Karpas-422 (cell line): ENCODE measurements at places on chromosomes 12 and 14. TPM values are rescaled to one million over a fixed set of nuclear protein-coding genes. Genes with fewer than 3 reads are reported as not detected.

DNA sequence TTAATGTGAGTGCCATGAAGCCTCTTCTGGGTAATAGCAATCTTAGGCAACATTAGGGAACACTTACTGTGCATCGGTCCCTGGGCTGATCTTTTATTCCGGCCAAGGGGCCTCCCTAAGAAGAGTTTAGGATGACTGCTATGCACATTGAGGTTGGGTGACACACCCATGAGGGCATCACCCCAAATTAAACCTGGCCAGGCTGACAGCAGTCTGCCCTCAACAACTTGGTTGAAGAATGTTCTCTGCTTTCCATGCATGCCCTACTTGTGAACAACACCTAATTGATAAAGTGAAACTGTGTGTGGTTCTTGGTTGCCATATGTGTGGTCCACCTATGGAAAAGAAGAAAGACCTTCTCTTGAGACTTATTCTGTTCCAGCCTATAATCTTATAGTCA lies 1098.0 kb downstream of the BCL11B start:
- DNase-seq, result no peak

DNA sequence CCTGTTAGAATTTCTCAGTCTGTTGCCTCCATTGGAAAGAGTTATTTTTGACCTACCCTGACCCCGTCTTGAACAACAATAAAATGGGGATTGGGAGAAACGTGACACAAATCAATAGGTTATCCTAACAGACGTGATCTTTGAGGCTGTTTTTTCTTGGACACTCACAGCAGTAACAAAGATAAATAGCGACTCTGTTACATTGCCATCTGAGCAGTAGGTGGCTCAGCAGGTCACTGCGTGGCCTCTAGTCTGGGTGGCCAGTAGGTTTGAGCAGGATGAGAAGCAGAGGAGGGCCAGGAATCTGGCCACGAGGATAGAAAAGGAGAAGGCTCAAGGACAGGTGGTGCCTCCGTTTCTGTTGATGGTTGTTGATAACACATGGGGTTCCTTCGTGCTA lies 101.4 kb downstream of the GPATCH2L start:
- no peak for DNase-seq

Gene MOK
- 4.4 and 12.3 TPM in 2 replicates for total RNA-seq

DNA sequence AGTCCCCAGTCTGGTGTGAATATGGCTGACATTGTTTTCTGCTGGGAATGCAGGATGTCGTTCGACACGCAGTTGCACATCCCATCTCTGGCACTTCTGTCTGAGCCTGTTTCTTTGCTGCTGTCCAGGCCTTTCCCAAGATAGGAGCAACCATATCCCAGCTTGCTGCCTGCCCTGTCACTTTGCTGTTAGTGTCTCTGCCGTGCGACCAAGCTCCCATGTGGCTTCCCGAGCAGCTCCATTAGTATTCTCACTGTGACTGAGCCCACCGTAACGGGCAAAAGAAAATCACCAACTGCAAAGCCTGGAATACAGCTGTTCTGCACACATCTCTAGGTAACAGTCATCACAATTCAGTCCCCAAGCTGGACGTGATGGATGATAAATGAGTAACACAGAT lies 66.0 kb upstream of the CPSF6 start:
- DNase-seq, result no peak

DNA sequence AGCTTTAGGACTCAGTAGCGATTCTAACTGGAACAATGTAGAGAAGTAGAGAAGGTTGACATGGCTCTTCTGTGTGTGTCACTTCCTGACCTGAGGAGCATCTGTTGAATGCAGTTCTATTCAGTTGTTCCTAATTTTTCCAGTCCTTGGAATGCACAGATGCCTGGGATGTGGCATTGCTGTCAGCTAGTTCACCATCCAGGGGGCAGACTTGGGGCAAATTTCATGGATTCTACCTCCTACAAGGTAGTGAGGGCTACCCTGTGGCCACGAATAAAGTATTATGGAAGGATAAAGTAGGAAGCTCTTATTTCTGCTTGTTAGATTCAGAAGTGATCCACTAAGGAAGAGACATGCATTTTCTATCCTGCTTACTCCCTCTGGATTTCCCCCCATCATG lies 74.4 kb upstream of the GPATCH2L start:
- no peak for DNase-seq

Gene INHBC
- 0.11 TPM in 1 of 2 replicates, not detected in the other for total RNA-seq

Gene KLRD1
- total RNA-seq, result not detected in 2 replicates

Gene GALNT8
- not detected in 2 replicates for total RNA-seq

DNA sequence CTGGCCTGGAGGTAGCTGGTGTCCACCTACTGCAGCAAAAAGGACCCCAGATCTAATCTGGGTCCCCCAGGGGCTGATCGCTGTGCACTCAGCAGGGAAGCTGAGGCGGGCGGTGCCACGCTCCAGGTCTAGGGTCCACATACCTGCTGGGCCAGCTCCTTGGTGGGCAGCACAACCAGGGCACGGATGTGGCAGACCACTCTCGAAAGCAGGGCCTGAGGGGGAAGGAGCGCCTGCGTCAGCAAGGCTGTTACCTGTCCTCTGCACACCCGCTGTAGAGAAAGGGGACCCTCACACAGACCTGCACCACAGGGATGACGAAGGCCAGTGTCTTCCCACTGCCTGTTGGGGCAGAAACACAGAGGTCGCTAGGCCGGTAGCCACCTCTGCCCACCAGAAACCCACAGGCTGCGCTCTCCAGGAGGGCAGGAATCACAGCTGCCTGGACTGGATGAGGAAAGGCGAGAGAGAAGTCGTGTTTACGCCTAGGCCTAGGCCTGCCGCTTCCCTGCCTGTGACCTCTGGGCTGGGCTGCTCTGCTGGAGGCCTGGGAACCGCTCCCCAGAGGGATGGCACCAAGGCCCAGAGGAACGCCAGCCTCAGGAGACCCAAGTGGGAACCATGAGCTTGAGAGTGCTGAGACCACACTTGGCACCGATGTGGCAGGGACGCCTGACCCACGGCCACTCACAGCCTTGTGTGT lies 2.0 kb downstream of the DDX51 start:
- DNase-seq, result no peak

GRCh38 chr12:49888461-49889151 lies 15.1 kb downstream of the FAIM2 start:
- no peak for DNase-seq

GRCh38 chr14:94345344-94346064 lies 22.4 kb upstream of the SERPINA6 start:
- DNase-seq, result no peak

- DNase-seq, result no peak
Observed at GRCh38 chr12:57401165-57401564, 29.7 kb downstream of the R3HDM2 start.

- no peak for DNase-seq
Observed at GRCh38 chr12:92062539-92063493, 82.8 kb downstream of the BTG1 start.

Gene ZNF605
- 4.3 and 8.1 TPM in 2 replicates for total RNA-seq

Gene CHGA
- total RNA-seq, result not detected in 2 replicates

DNA sequence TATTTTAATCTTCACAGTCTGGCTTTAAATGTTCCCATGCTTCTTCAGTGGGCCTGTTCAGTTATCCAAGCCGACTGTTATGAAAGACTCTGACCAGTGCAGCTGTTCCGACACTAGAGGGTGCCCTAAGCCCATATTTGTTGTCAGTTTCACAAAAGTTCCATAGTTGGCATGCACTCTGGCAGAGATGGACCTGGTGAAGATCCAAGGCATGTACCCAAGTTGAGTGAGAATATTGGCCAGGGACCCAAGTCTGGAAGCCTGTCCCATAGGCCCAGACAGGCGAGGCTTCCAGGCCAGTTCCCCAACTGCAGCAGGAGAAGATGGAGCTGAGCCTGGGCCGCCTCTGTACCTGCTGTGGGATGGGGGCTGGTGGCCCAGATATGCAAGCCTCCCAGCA lies 27.4 kb upstream of the GUCY2C start:
- peak; percentile 85 for DNase-seq

Gene GPR84
- 0.29 TPM in 1 of 2 replicates, not detected in the other for total RNA-seq

DNA sequence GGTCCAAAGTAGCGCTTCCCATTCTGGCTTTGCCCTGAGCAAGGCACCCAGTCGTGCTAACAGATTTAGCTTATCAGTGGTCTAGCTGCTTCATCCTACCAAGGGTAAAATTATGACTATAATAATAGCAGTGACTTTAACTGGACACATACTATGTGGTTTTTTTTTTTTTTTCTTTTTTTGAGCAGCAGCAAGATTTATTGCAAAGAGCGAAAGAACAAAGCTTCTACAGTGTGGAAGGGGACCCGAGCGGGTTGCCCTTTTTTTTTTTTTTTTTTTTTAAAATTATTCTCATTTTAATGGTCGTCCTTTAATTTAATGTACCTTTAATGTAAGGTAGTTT lies 505 bp downstream of the HELB start:
- DNase-seq, result no peak

DNA sequence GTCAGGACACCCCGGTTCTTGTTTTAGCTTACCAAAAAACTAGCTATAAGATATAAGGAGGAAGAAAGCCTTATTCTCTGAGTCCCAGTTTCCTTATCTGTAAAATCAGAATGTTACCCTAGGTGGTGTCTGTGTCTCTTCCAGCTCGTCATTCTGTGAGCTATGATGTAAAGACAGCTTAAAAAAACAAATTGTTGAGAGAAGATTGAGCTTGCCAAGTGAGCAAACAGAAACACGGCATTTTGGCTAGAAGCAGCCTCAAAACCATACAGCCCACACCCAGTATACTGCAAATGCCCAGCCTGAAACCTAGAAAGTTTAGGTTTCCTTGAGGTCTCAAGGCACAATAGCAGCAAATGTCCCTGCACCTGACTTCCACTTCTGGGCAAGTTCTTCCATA lies 151.4 kb downstream of the SSPN start:
- no peak for DNase-seq

DNA sequence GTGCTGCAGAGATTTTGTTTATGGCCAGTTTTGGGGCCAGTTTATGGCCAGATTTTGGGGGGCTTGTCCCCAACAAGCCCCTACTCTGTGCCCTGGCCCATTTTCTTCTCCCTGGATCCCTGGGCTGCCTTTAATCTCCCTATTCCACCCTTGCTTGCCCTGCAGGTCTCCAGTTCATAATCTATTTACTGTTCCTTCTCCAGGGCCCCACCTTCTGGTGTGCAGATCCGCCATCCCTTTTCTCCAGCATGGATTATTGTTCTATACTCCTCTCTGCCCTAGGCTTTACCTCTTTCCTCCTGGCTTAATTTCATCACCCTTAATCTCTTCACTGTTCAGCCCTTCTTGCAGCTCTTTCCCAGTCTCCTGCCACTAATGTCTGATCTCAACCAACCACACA lies 26.0 kb upstream of the NUDT4 start:
- no peak for DNase-seq

- no peak for DNase-seq
Observed at GRCh38 chr14:44165286-44165685, 341.8 kb downstream of the FSCB start.

- no peak for DNase-seq
Observed at GRCh38 chr12:71958457-71958856, 19.8 kb downstream of the TPH2 start.

GRCh38 chr12:108048686-108049085 lies 80.4 kb upstream of the WSCD2 start:
- DNase-seq, result no peak

- DNase-seq, result no peak
Observed at GRCh38 chr12:11837216-11837934, 187.9 kb downstream of the ETV6 start.

Gene KCNJ8
- not detected in 2 replicates for total RNA-seq

Gene LHX5
- total RNA-seq, result not detected in 2 replicates

DNA sequence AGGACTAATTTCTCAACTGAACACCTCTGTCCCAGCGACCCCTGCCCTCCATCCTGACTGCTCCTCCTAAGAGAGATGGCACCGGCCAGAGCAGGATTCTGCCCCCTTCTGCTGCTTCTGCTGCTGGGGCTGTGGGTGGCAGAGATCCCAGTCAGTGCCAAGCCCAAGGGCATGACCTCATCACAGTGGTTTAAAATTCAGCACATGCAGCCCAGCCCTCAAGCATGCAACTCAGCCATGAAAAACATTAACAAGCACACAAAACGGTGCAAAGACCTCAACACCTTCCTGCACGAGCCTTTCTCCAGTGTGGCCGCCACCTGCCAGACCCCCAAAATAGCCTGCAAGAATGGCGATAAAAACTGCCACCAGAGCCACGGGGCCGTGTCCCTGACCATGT lies 756 bp downstream of the RNASE7 start:
- no peak for DNase-seq

GRCh38 chr14:100065942-100066574 lies 836 bp downstream of the EVL start:
- DNase-seq, result no peak

GRCh38 chr14:100542619-100543205 lies 44.5 kb downstream of the BEGAIN start:
- DNase-seq, result no peak

GRCh38 chr12:104906695-104907094 lies 51.4 kb downstream of the SLC41A2 start:
- no peak for DNase-seq

DNA sequence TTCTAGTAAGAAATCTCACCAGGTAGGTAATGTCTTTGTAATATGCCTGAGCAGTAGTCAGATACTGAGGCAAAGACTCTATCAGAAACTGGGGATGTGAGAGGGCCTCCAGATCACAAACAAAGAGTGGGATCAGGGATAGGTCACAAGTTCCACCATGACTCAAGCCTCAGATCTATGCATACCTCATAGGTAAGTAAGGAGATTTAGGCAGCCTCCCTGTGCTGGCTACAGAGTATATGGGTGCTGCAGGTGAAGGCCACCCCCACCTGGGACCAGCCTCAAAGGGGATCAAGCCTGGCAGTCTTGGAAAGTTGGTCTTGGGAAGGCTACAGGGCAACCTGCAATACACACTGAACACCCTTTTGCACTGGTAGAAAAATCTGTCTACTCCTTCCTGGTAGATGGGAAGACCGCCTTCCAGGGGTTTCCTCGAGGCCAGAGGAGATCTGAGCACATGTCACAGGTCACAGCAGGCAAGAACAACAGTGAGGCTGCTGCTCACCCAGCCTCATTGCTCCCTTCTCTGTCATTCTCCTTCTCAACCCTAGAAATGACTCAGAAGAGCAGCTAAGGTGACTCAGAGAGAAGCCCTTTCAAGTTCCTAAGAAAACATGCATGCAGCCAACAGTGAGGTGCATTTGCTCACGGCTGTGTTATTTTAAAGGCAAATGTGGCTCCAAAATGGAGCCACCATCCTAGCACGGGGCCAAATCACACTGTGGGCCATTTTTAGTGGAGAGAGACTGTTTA lies 143.4 kb upstream of the CDKN3 start:
- DNase-seq, result no peak
